Stimulated activated CD8-positive, alpha-beta memory T cell treated with anti-CD3 and anti-CD28 coated beads, Interleukin-7, amount 100 ng/mL, for 48 hours (primary cell): ENCODE measurements at places on chromosomes 3 and 15.
A peak's percentile ranks its signal among the peaks of the same experiment; 100 is the strongest.

DNA sequence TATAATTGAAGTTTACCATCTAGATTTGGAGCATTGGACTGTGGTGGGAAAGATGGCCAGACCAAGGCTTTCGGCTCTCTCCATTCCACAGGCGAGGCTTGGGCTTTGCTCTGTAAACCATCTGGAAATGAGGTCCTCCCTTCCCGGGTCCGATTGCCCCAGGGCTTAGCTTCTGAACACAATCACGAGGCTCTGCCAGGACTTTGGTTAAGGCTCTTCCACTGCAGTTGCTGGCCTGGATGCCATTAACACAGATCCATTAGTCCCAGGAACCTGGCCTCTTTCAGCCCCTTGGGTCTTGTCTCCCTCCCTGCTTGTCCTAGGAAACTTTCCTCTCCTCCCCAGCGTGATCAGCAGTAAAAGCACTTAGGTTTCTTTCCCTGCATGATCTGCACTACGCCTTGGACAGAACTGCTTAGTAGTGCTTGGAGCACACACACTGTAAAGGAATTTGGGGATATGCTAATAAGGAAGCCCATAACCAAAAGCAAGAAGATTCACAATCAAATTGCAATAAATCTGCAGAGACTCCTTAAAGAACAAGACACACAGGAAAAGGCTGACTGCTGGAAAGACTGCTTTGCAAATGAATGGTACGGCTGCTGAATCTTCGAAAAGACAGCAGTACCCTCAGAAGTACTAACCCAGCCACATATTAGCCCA is 154.3 kb downstream of the ECT2 start:
- DNase-seq, result no peak

DNA sequence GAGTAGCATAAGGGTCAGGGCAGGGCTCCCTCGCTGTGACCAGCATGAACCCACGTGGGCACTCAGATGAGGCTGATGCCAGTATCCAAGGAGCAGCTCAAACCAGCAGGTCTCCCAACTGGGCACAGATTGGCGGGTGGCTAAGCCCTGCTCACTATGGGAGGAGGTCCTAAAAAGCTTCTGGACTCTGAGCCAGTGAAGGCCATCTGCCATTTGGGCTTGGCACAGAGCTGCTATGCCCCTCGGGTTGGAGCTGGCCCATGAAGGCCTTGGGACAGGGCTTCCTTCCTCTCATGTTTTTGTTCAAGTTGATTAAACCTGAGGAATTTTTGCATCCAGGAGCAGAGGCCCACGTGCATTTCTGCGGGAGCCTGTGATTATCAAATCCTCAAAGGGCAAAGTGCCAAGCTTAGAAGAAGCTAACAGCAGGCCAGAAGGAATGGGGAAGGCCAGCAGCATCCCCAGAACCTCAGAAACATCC is 4.3 kb upstream of the STRA6 start:
- no peak for DNase-seq

DNA sequence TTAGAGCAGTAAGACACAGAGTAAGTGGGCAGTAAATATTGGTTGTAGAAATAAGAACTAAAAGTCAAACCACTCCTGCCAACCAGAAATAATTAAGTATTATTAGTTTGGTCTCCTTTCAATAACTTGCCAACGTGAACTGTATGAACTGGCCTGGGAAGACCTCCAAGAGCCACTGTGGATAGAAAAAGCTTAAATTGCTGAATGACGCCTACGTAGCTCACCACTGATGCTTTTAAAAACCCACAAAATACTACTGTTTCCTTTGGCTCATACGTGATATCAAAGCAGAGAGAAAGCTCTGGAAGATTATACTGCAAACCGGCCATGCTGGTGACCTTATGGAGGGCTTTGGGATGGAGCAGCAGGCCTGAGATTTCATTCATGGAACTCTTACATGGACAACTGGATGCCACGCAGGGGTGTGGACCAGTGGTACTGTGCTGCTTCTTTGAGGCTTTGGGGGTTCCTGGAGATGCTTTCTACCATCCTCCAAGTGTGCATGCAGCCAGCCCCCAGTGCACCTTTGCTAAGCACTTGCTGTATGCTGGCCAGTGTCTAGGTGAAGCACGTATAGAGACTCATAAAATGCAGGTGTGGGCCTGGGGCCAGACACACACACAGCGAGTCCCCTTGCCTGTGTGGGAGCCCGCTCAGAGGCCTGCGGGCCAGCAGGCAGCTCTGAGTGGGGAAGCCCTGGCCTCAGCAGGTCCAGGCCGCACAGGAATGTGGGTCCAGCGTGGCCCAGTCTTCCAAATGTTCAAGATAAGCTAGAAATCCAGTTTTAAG is 66.8 kb downstream of the ABTB1 start:
- no peak for DNase-seq

DNA sequence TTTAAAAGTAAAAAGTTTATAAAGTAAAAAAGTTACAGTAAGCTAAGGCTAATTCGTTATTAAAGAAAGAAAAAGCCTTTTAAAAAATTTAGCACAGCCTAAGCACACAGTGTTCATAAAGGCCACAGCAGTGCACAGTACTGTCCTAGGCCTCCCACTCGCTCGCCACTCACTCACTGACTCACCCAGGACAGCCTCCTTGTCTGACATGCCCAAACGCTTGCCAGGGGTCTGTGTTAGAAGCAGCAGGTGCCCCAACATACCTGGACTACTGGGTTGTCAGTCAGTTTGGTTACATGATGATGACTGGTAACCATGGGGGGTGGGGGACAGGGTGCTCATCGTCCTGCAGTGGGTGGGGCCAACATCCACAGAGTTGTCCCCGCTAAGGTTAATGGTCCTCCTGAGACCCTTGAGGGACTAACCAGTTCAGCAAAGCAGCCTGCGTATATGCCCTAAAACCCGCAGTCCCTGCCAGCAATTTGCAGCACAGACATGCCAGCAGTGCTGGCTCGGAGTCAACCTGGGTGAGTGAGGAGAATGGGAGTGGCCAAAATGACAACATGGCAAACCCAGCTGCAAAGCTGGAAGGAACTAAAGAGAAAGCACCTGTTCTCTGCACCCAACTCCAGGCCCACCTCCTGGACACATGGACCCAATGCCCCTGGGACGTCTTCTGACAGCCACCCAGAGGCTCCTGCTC is 49.2 kb downstream of the CYFIP1 start:
- no peak for DNase-seq

GRCh38 chr15:63502843-63503738 is 1.3 kb upstream of the USP3 start:
- DNase-seq, result peak; percentile 82

DNA sequence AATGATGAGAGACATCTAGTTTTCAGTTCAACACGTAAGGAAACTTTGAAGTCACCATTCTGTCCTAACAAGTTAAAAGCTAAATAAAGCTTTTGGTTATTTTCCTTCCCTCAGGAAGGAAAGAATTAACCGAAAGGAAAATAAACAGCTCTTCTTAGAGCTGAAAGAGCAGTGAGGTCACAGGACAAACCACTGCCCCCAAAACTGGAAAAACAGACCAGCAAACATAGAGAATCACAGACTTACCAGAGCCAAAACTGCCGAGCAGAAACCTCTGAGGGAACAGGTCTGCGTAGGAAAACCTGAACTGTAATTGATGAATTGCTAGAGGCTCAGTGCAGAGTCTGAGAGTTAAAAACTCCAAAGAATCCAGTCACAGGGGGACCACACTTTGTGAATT is 14.7 kb downstream of the USP50 start:
- no peak for DNase-seq

DNA sequence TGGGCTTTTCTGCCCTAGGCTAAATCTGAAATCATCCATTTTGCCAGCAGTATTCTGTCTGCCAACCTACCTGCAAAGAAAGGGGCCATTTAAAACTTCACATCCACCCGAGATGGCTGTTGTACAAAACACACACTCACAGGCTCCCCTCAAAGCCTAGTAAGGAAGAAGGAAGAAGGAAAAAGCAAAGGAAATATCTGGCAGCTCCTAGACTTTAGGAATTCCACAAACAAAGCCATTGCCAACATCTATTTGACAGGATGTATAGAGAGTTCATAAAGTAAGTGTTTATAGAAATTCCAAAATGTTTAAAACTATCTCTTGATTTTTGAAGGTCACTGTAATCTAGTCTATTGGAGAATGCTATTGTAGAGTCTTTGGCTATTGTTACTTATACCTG is 91.9 kb upstream of the THBS1 start:
- DNase-seq, result no peak

DNA sequence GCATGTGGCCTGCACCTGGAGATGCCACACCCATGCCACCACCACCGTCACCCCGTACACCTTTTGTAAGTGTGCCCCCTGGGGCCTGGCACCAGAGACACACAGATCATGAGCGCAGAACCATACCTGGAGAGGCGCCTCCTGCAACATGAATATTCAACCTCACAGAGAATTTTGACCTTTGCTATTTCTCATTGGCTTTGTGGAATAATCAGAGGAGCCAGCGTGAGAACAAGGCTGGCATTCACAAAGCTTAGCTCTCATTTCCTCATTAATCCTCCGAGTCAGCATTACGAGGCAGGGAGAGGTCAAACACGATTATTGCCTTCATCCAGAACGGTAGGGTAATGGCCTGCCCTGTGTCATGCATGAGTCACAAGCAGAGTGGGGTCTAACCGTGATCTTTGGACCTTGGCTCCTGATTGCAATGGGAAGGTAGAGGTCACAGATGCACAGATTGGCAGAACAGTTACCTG is 73.0 kb upstream of the POMGNT2 start:
- DNase-seq, result no peak

DNA sequence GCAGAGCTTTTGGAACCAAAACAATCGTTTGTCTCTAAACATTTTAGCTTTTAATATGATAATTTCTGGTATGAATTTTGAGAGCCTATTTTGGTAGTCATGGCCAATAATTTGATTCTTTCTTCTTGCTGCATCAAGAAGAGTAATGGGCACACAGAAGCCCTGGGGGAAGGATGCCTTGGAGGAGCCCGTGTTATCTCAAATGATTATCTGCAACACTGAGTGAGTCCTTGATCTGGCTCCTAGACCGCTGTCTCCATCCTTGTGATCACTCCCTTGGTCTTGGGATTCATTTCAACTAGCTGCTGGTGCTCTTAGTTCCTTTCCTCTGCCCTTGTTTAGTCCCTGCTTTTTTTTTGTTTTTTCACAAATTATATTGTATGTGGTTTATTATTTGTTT is 77.9 kb upstream of the CCNL1 start:
- no peak for DNase-seq

- DNase-seq, result no peak
Observed at GRCh38 chr15:58588096-58588495, 156.3 kb downstream of the LIPC start.

DNA sequence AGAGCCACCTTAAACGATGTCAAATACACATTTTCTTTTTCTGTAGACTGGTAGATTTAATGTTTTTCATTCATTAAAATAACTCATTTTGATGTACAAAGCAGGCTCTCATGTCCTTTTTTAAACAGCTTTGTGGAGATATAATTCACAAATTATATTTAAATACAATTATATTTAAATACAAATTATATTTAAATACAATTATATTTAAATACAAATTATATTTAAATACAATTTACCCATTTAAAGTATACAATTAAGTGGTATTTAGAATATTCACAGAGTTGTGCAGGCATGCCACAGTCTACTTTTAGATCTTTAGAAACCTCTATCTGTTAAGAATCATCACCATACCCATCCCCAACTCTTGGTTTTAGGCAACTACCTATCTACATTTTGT is 36.4 kb upstream of the GASK1A start:
- DNase-seq, result no peak

- no peak for DNase-seq
Observed at GRCh38 chr3:64505419-64505818, 182.4 kb downstream of the ADAMTS9 start.

DNA sequence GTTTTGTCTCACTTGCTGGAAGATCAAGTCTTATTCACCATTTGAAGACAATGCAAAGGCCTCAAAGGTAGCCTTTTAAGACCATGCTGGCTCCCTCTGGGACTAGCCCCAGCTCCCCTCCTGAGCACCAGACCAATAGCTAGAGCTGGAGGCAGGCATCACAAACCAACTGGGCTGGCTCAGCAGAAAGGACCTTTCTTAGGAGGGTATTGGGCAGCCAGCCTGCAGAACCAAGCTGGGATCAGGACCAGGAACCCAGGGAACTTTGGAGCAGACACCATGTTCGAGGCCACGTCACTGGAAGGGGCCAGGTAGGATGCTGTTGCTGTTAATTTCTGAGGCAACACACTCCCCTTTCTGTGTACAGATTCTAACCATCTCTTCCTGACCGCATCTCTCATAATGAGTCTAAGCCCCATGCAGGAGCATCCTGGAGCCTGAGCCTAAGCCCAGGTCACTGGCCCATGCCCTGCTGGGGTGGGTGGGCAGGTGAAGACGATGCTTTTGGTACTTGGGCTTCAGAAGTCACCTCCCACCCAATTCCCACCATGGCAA is 81.4 kb upstream of the KLF13 start:
- no peak for DNase-seq

- no peak for DNase-seq
Observed at GRCh38 chr15:69536726-69537512, 84.3 kb downstream of the RPLP1 start.

DNA sequence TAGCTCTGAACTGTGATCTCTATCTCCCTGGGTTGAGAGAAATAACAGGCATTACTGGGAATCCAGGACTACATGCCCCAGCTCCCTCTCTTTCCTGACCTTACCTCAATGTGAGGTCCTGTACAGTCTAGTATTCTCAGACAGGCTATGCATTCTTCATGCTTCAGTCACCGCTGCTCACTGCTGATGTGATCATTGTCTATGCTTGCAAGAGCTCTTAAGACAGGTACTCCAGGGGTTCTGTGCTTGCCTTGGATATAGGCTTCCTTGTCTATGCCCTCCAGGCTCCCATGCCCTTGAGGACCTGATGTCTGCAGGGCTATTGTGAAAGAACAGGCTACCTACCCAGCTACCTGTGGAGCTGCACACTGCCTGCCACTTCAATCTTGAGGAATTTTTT is 183.6 kb downstream of the MBNL1 start:
- no peak for DNase-seq

DNA sequence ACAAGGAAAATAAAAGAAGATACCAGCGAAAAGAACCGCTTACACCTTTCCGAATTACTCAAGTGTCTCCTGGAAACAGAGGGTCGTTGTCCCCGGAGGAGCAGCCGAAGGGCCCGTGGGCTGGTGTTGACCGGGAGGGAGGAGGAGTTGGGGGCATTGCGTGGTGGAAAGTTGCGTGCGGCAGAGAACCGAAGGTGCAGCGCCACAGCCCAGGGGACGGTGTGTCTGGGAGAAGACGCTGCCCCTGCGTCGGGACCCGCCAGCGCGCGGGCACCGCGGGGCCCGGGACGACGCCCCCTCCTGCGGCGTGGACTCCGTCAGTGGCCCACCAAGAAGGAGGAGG is 325 bp downstream of the ALCAM start:
- DNase-seq, result peak; percentile 13

DNA sequence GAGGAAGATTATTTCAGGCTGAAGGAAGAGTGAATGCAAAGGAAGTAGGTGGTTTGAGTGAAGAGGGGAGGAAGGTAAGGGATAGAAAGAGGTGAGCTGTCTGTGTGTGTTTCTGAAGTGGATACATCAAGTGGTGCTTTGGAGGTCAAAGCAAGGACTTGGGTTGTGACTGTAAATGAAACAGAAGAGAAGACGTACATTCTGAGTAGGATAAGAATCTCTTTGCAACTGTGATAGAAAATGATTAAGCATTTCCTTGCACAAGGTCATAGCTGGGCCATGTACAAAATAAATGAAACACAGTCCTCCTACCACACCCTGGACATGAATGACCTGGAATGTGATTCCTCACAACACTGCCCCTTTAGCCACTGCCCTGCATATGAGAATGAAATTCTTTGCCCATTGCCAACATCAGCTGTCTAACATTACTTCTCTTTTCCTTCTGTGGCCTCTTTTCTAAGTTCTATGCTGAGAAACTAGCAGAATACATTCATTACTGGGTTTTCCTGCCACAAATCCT is 28.3 kb upstream of the MINDY4B start:
- no peak for DNase-seq

GRCh38 chr3:86958534-86958933 is 32.4 kb downstream of the VGLL3 start:
- no peak for DNase-seq
